ENCODE measurements at places on chromosomes 1 and 21.

DNA sequence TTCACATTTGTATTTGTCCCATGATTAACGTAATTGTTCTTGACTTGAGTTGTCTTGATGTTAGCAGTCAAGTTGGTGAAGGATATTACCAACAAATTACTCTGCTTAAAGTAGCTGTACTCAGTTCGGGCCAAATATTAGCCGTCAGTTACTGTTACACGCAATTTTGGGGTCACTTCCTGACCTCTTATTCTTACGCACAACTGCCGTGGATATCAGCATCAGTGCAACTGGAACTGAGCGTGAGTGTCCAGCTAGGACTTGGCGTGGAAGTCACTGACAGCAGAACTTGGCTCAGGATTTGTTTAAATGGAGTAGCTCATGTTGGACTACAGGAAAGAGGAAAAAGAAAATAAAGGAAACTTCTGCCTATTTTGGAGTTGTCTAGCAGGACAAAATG, 56.4 kb downstream of the ADAMTS1 start:
- DNase-seq: no peak

DNA sequence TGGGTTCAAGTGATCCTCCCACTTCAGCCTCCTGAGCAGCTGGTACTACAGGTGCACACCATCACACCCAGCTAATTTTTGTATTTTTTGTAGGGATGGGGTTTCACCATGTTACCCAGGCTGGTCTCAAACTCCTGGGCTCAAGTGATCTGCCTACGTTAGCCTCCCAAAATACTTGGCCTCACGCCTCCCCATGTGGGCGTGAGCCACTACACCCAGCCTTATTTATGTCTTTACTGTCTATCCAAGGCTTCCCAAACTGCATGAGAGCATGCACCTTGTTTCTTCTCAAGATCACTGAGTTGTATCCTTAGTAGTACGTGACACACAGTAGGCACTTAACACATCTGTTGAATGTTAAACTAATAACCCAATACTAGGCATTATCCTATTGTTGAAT, 14.2 kb downstream of the WASF2 start:
- DNase-seq: no peak

DNA sequence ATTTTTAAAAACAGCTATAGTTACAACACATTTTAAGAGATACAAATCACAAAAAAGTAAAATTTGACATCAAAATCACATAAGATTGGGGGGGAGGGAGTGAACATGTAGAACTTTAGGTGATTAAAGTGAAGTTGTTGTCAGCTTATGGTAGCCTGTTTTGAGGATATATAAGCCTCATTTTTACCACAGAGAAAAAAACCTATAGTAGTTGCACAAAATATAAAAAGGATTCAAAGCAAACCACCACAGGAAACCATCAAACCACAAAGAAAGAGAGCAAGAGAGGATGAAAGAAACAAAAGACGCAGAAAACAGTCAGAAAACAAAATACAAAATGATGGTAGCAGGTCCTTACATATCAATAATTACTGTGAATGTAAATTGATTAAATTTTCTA, 291.9 kb upstream of the DEPDC1 start:
- no peak for DNase-seq

- DNase-seq: no peak
Observed at GRCh38 chr1:8431784-8432183, 113.9 kb downstream of the SLC45A1 start.

- no peak for DNase-seq
Observed at GRCh38 chr21:34640858-34641257, 25.9 kb upstream of the RCAN1 start.

GRCh38 chr1:246800756-246801155, 76.5 kb downstream of the SCCPDH start:
- no peak for DNase-seq

GRCh38 chr1:113012149-113012548, 56.2 kb upstream of the SLC16A1 start:
- no peak for DNase-seq

DNA sequence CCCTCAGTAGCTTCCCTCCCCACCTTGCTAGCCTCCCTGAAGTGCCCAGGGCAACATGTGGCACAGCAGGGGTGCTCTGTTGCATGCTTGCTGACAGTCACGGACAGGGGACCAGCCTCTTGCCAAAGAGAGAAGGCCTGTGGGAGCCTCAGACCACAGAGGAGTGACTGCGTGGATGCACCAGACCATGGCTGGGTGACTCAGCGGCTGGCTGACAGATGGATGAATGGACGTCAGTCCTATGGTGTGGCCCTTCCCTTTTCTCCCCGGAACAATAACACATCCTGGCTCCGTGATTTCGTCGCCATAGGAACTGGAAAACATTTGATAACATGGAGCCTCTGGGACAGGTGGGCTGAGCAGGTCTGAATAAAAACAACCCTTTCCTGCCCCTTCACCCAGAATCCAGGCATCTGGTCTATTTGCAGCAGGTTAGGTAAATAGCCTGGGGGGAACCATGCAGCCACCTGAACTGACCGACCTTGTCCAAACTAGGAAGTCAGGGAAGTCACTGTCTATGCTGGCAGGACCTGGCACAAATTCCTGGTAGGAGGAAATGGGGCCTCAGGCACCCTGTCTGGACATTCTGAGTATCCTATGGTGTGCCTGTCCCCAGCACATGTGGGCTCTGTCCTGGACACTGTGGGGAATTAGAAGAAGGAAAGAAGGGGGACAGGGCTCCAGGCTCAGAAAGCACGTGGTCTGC, 53.3 kb downstream of the NENF start:
- DNase-seq: no peak

DNA sequence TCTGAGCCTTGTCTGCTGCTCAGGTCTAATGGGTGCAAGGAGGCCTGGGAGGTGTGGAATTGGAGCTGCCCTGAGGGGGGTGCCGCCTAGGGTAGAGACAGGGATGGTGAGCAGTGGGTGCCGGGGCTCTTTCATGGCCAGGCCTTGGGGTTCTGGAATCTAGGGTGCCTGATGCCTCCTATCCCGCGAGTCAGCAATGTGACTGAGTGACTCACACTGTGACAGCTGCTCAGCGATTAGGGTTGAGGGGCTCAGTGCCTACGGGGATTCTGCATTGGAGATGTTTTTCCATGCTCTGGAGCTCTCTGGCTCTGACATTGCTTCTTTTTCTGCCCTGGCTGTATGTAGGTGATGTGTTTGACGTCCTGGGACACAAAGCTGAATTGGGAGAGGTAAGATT, 16.8 kb downstream of the ATP8B2 start:
- DNase-seq: no peak

- no peak for DNase-seq
Observed at GRCh38 chr1:176896216-176896615, 268.3 kb downstream of the ASTN1 start.

- DNase-seq: peak; percentile 39
Observed at GRCh38 chr1:184941735-184942134, 32.6 kb downstream of the NIBAN1 start.

- no peak for DNase-seq
Observed at GRCh38 chr1:150001415-150001814, 9.1 kb downstream of the OTUD7B start.

DNA sequence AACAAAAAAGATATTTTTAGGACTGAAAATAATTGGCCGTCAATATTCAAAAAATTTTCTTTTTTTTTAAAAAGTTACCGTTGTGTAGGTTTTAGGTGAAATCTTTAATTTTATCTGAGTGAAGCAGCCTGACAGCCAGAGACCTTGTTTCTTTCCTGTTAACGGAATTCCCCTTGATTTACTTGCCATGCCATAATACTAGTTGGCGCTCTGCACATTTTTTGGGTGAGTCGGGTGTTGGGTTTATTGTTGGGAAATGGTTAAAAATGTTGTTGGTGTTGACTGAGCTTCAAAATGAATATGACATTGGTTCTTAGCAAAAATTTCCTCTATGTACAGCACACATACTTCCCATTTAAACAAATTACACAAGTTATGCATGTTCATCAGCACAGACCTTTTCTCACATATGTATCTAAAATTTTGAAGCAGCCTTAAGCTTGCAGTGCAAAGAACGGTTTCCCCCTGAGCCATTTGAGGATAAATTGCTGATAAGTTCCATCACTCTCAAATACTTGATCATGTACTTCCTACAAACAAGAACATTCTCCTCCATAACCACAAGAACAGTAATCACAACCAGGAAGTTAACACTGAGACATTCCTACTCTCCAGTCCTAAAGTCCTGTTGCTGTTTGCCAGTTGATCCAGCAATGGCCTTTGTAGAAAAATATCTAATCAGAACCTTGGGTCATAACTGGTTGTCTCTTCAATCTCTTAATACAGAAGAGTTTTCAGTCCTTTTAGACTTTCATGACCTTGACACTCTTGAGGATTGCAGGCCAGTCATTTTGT, 34.2 kb downstream of the CAMTA1 start:
- DNase-seq: no peak
